ENCODE measurements at places on chromosomes 13 and 19.

DNA sequence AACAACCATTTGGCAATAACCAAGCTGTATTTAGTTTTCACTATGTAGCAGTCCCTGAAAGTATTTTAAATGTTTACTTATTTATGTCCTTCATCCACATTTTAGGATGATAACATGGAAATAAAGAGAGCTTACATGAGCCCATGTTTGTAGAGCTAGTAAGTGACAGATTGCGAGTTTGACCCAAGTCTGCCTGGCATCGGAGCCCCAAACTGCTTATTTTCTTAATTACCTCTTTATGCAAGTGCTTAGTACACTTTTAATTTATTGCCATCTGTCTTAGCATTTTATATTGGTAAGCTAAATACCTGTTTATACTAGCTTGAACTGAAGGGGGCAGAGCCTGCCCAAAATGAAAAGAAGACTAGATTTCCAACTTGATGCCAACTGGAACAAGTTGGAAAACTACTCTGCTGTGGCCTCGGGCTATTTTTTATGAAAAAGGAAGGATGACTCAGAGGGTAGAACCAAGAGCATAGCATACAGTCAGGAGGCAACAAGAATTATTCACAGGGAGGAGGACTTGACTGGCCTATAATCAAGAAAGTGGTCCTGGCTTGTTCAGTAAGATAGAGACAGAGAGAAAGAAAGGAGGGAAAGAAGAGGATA is 150.2 kb downstream of the NDFIP2 start:
- no peak for DNase-seq

- no peak for DNase-seq
Observed at GRCh38 chr13:28325022-28325421, 169.9 kb downstream of the FLT1 start.

GRCh38 chr13:80037505-80037888 is 303.4 kb downstream of the SPRY2 start:
- DNase-seq: no peak

GRCh38 chr19:36797786-36798108 is 25.1 kb upstream of the ZNF850 start:
- no peak for DNase-seq
